ENCODE measurements at places on chromosomes 13 and 19.

- no peak for DNase-seq
Measured at GRCh38 chr13:72970956-72971355, 87.8 kb upstream of the KLF5 start.

GRCh38 chr13:38462605-38463004, 113.0 kb downstream of the UFM1 start:
- no peak for DNase-seq

DNA sequence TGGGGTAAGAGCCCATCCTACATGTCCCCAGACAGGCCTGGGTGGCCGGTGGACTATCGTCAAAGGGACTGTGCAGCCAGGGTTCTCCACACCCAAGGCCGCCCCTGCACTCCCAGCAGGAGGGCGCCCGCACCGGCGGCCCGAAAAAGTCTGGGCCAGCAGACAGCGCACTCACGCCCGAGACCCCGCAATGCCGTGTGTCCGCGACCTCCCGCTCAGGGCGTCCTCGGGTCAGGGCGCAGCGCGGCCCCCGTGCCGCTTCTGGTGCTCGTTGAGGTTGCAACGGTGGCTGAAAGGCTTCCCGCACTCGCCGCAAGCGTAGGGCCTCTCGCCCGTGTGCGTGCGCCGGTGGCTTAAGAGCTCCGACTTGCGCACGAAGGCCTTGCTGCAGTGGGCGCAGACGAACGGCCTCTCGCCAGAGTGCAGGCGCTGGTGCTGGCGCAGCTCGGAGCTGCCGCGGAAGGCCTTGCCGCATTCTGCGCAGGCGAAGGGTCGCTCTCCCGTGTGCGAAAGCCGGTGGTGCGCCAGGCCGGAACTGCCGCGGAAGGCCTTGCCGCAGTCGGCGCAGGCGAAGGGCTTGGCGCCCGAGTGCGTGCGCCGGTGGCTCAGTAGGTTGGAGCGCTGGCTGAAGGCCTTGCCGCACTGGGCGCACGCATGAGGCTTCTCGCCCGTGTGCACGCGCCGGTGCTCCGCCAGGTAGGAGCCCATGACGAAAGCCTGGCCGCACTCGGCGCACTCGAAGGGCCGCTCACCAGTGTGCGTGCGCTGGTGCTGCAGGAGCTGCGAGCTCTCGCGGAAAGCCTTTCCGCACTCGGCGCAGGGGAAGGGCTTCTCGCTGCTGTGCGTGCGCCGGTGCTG, 2.8 kb upstream of the A1BG start:
- DNase-seq: no peak

DNA sequence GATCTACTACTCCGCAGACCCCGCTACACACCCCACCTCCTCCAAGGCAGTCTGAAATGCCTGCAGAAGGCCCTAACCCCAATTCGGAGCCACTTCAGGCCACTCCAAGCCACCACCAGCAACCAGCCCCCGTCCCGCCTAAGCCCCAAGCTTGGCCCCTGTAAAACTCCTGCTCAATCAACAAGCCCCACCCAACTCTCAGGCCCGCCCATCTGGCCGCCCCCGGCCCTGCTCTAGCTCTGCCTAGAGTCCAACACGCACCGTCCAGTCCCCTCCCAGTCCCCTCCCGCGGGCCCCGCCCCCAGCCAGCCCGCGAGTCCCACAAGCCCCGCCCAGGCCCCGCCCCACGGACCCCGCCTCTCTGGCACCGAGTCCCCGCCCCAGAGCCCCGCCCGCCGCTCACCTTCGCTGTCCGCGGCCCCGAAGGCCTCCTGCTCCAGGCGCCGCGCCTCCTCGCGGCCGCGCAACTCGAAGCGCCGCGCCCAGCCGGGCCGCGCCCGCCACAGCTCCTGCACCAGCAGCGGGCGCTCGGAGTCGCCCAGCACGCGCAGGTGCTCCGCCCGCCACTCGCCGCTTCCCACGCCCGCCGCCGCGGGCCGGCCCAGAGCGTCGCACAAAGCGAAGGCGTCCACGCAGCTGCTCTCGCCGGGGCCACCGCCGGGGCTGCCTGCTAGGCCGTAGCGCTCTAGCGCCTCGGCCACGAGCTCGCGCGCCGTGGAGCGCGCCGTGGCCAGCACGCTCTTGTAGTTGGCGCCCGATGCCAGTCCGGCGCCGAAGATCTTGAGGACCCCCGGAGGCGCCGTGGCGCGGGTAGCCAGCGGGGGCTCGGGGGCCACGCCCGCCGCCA, 1.6 kb downstream of the RASIP1 start:
- peak; percentile 46 for DNase-seq

DNA sequence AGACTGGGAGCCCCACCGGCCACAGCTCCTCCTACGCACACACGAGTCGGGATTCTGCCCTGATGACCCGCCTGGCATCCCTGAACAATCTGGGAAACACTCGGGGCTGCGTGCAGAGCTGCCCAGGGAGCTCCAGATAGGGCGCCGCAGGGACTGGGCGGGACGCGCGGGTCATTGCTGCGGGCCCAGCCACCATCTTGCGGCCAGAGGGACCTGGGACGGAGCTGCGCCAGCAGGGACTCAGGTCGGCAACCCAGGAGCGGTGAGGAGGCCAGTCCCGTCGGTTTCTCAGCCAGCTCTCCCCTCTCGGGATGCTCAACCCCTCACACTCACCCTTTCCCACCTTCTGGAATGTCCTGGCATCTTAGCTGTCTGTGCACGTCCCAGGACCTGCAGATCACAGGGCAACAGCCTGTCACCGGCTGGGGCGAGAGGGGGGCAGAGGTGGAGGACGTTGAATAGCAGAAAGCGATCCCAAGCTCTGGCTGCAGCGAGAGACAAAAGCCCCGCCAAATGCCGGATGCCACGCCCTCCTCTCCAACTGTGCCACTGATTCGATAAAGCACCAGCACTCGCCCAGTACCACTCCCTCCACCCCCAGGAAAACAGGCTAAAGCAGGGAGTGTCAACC, 20.4 kb upstream of the ZNF91 start:
- DNase-seq: no peak

GRCh38 chr19:48959341-48960239, 4.9 kb downstream of the BAX start:
- DNase-seq: peak; percentile 11

DNA sequence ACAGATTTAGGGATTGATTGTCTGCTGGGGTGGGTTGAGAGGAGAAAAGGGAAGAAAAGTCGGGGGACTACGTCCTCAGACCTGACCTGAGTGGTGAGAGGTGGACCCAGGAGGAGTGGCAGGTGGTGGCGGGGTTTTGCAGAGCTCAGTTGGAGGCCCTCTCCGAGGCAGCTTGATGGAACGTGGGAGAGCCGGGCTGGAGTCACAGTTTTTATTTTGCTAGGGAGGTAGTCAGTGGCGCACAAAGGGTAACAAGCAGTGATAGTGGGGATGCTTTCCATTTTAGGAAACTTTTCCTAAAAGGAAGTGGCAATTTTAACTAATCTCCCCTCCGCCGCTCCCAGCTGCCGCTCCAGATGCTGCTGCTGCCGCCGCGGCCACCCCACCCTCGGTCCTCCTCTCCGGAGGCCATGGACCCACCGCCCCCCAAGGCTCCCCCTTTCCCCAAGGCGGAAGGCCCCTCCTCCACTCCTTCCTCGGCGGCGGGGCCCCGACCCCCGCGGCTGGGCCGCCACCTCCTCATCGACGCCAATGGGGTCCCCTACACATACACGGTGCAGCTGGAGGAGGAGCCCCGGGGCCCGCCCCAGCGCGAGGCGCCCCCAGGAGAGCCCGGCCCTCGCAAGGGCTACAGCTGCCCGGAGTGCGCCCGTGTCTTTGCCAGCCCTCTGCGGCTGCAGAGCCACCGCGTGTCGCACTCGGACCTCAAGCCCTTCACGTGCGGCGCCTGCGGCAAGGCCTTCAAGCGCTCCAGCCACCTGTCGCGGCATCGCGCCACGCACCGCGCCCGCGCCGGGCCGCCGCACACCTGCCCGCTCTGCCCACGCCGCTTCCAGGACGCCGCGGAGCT, 1.1 kb upstream of the ZNF581 start:
- DNase-seq: no peak

DNA sequence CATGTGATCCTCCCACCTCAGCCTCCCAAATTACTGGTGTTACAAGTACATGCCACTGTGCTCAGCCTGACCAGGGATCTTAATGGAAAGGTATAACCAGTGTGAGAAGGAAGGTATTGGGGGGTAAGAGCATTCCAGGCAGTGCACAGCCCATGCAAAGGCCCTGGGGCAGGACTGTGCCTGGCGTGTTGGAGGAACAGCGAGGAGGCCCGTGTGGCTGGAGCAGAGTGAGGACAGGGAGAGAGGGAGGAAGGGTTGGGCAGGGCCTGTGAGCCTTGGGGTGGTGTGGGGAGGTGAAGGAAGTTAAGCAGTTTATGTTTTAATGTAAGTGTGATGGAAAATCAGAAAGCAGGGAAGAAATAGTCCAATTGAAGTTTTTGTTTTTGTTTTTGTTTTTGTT, 1.6 kb downstream of the TMIGD2 start:
- DNase-seq: no peak

DNA sequence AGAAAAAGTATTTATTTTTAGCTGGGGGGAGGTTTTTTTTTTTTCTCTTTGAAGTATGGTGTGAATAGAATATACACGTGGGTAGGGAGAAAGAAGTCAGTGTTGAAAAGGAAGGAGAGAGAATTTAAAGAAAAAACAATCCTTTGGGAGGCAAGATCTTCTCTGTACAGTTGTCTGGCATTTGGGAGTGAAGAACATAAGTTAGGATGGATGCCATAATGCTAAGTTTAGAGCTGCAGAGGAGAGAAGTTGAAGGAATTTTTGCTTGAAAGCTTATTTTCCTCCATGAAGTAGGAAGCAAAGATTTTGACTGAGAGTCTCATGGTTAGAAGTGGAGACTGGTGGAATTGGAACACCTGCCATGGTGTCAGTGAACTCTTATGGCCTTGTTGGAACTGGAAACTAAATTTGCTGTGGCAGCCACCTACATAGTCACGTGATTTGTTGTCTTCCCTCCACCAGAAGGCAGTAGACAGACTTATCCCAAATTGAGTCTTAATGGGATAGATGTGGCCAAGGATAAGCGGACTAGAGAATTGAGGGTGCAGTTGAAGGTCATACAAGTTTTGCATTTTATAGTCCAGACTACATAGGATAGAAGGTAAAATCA, 22.0 kb downstream of the NDFIP2 start:
- DNase-seq: no peak

- DNase-seq: no peak
Measured at GRCh38 chr13:98364179-98364578, 187.1 kb upstream of the RNF113B start.

GRCh38 chr19:58058467-58058866, 615 bp upstream of the ZNF135 start:
- DNase-seq: no peak

GRCh38 chr13:73913751-73914518, 220.3 kb downstream of the KLF12 start:
- DNase-seq: no peak

DNA sequence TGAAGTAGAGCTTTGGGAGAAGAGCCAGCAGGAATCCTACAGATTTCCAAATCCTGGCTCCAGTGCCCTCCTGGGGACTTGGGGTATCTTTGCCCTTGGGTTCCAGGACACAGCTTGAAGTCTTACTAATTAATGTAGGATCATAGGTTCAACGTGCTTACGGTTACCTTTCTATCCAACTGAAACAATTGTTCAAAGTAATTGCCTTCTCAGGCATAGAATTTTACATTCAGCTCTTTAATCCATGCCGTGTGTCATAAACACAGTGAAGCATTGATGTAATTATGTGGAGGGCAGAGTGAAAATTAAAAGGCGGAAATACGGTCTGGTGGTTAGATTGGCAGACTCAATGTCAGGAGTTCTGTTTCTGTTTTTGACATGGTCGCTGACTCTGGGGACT, 170.4 kb downstream of the COG6 start:
- no peak for DNase-seq

- no peak for DNase-seq
Measured at GRCh38 chr13:25575562-25575961, 203.8 kb downstream of the ATP8A2 start.

DNA sequence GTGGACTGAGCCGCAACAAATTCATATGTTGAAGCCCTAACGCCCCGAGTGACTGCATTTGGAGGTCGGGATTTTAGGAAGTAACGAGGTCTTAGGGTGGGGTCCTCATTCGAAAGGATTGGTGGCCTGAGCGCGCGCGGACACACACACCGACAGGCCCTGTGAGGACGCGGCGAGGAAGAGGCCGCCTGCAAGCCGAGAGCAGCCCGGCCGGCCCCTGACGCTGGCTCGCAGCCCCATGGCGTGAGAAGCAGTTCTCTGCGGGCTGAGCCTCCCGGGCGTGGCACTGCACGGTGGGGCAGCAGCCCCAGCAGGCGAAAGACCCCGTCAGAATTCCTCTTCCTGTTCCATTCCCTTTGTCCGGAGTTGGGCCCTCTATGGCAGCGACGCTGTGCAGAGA, 131.2 kb downstream of the CRYL1 start:
- no peak for DNase-seq

DNA sequence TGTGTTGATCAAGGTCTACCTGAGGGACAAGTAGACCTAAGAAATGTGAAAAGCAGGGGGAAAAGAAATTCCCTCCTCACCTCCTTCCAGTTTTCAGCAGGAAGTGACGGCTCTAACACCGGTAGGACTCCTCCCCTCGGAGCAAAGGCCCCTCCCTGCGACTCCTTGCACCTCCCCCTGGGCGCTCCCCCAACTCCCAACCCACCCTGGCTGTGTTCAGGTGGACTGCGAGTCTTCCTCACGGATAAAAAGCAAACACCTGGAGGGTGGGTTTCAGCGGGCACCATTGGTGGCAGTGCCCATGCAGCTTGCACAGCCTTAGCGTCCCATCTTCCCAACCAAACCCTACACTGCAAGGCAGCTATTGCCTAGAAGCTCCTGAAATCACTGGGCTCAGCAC, 124.5 kb downstream of the COL4A1 start:
- no peak for DNase-seq

GRCh38 chr13:34025746-34026145, 207.8 kb downstream of the RFC3 start:
- DNase-seq: no peak

GRCh38 chr13:83085186-83085900, 796.9 kb downstream of the SLITRK1 start:
- no peak for DNase-seq

GRCh38 chr19:34044021-34044420, 128.3 kb upstream of the LSM14A start:
- no peak for DNase-seq

GRCh38 chr19:47765523-47766358, 12.8 kb upstream of the SELENOW start:
- peak; percentile 24 for DNase-seq

GRCh38 chr13:37361608-37362007, 237.0 kb downstream of the POSTN start:
- DNase-seq: no peak

- peak; percentile 60 for DNase-seq
Measured at GRCh38 chr13:32426990-32427851, 709 bp downstream of the N4BP2L1 start.
